ENCODE measurements at places on chromosomes 12 and 14. TPM values are rescaled to one million over a fixed set of nuclear protein-coding genes. Genes with fewer than 3 reads are reported as not detected.

- no peak for DNase-seq
These were observed 215.0 kb downstream of the PRKD1 start for GRCh38 chr14:29712601-29713000.

DNA sequence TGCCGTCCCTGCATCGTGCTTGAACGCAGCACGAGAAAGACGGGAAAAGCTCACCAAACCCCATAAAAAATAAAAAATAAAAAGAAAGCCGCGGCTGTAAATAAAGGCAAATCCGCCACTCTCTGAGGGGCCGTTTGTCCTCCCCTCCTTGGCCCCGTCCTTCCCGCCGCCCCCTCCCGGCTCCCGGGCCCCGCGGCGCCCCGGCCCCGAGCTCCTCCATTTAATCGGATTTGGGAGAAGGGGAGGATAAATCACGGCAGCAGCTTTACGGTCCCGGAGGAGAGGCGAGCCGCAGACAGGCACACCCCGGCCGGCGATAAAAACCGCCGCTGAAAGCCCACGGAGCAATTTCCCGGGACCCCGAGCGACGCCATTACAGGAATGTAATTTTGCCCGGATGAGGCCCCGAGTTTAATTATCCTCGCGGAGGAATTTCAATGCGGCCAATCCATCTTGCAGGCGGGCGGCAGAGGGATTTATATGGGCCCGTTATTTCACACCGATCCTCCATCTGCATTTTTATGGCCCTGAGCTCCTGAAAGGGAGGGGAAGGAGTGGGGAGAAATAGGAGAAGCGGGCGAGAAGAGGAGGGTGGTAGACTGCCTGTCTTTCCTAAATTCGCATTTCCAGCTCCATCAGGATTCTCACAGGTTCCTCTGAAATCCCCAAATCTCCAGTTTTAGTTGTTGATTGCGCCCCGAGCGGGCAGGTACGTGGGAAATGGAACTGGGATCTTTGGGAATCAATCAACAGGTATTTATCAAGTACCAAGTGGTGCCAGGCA, 1.3 kb upstream of the ATP5MC2 start:
- DNase-seq: peak; percentile 33

- DNase-seq: no peak
These were observed 78.5 kb downstream of the MDGA2 start for GRCh38 chr14:47596860-47597259.

Gene DDHD1
- 75.4 TPM for total RNA-seq
